ENCODE measurements at places on chromosomes 3 and 15.

DNA sequence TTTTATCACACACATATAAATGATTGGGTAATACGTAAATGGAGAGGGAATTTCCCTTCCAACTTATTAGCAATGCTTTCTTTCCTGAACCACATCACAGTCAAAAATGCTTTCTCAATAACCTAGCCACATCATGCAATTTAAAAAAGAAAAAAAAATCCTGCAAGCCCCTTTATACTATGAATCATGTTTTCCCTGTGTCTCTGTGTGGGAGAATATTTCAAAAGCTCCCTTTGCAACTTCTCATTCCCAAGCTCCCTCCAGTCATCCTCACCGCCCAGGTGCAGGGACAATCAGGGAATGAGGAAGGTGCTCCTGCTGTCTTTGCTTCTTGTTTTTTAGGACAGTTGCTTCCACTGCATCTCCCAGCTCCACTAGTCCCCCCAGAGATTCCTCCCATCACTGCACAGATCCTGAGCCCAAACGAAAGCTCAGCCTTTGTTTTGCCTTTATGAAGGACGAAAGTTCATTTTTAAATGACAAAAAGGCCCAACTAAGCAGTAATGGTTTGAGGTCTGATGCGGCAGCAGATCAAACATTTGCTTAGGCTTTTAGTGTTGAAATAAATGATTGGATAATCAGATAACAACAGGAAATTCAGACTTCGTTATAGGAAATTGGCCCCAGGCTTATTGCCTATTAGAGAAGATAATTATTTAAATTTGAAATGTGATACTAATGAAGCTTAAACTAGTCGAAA, 47.8 kb upstream of the ADGRG7 start:
- DNase-seq, result no peak

GRCh38 chr3:194843556-194843955, 157.9 kb downstream of the FAM43A start:
- DNase-seq, result no peak

- DNase-seq, result no peak
Observed at GRCh38 chr3:105415951-105416350, 49.2 kb downstream of the ALCAM start.

DNA sequence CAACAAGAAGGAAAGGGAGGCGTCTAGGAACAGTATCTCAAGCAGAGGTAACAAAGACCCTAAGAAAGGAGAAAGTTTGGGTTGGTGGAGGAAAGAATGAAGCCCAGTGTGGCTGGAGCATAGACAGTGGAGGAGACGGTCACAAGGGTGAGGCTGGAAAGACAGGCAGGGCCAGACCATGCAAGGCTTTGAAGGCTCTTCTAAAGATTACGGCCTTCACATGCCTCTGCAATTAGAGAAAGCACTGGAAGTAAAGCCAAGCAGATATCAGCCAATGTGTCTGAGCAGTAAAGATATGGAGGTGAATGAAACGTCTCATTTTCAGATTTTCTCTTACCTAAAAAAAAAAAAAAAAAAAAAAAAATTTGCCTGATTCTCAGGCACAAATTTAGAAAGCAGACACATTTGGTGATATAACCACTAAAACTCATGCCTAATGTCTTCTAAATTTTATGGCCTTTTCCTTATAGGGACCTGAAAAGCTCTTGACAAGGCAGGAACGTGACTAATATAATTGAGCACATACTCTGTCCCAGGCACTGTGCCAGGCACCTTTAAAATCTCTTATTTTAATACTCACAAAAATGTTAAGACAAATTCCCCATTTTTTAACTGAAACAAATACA, 184.1 kb downstream of the MECOM start:
- no peak for DNase-seq

GRCh38 chr3:169297214-169297613, 366.3 kb downstream of the MECOM start:
- DNase-seq, result no peak

GRCh38 chr15:88802991-88803240, 320 bp upstream of the ACAN start:
- DNase-seq, result no peak

- no peak for DNase-seq
Observed at GRCh38 chr15:74420193-74420905, 13.4 kb downstream of the SEMA7A start.

DNA sequence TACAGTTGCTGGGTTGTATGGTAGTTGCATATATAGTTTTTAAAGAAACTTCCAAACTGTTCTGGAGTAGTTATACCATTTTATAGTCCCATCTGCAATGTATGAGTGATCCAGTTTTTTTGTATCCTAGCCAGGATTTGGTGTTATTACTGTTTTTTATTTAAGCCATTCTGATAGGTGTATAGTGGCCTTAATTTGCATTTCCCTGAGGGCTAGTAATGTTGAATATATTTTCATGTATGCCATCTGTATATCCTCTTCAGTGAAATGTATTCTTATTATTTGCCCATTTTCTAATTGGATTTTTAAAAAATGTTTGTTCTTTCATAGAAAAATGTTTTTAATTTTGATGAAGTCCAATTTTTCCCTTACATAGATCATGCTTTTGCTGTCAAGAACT, 29.2 kb downstream of the PXK start:
- no peak for DNase-seq

GRCh38 chr15:52730173-52730572, 51.0 kb upstream of the ATOSA start:
- DNase-seq, result no peak

DNA sequence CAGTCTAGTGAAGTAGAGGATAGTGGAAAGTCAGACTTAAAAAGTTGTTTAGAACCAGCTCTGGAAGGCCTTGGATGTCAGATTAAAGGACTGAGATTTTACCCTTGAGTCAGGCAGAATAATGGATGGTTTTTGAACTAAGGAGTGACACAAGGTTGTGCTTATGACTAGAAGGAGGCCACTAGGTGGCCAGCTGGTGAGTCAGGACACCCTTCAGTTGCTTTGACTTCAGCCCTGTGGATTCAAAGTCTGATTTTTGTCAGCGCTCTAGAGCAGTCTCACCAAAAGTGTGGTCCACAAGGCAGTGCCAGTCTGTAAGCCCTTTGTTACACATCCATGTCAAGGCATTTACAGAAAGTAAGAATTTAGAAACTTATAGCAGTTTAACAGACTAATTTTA, 3.8 kb upstream of the GABPB1 start:
- DNase-seq, result peak; percentile 23

DNA sequence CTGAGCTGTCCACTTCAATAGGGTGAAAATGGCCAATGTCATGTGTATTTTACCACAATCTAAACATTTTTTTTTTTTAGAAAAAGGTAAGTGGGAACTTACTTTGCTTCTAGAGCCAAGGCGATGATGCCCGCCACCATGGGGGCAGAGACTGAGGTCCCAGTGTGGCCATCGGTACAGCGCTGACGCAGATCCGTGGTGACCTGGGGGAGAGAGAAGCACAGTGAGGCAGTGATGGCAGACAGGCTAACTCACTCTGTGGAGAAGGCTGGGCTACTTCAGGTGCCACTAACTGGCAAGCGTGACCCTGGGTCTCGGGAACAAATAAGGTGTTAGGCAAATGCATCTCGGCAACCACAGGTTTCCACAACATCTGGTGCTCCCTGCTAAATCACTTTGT, 94.3 kb upstream of the SNRPA1 start:
- DNase-seq, result no peak

DNA sequence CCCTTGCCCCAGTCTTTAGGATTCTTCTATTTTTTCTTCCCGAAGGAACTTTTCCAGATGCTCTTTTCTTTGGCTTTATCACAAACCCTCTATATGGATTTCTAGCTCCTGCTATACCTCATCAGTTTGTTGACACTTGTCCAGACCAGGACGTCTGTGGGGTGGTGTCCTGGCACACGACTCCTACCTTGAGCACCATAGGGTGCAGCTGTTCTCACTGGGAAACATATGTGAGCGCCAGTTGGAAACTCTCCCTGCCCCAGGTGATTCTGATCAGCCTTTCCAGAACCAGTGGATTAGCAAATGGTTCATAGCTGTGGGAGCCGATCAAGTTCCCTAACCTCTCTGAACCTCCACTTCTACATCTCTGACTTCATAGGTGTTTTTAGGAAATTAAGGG, 40.6 kb upstream of the USP3 start:
- no peak for DNase-seq

- no peak for DNase-seq
Observed at GRCh38 chr15:87575896-87576473, 680.6 kb downstream of the NTRK3 start.

DNA sequence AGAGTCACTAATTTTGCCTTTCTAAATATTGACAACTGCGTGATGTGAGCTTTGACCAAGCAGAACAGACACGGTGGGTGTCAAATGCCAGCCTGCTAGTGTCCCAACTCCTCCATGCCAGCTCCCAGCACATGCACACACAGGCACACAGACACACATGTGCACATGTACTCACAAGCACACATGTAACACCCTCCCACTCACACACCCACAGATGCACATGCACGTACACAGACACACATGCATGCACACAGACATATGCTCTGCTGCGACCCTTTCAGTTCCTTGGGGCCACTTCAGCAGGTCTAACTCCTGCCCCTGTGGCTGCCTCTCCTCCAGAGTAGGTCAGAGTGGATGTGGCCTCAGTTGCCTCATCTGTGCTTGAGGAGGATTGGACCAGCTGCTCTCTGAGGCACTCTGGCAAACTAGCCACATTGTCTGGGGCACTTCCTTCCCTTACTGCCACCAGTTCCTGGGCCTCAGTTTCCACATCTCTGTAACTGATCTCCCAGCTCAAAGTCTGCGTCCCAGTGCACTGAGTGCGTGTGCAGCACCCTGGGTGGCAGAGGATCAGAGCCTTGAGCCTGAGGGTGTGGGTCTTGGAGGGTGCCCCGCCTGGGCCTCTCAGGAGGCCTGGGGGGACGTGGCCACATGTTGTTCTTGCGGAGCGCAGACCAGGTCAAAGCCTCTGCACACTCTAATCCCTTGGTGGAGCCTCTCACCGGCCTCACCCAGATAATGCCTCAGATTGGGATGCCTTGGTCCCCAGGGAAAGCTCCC, 55.0 kb upstream of the PRR23E start:
- DNase-seq, result no peak

DNA sequence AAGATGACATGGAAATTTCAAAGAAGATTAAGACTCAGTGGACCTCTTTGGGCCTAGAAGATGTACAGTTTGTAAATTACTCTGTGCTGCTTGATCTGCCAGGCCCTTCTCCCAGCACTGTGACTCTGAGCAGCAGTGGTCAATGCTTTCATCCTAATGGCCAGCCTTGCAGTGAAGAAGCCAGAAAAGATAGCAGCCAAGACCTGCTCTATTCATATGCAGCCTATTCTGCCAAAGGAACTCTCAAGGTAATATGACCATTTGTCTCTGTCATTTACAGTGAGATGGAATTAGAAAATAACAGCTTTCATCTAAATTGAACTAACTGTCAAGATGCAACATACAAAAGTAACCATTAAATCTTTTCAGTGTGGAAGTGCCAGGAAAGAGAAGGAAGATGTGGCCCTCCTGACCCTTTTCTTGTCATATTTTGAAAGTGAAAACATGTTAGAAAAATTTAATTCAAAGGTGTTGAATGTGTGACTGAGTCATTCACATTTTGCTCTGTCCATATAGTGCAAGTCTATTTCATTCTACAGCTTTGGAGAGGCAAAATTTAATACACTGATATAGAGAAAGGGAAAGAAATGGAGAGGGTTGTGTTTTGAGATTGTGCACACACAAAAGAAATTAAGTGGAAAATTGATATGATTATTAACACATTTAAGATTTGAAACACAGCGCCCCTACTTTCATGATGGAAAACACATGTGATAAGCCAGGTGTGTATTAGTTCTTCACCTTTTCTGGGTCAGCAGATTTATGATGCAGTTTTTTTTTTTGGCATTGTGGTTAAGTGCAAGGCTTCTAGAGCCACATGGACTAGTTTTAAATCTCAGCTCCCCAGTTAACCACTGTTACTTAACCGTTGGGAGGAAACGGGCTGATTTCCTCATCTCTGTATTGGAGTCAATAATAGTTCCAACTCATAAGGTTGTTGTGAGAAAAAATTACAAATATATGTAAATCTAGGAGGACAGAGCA, 375.1 kb downstream of the NAALADL2 start:
- no peak for DNase-seq

All from MG63 (cell line).